ENCODE measurements at places on chromosomes 7 and 10.

DNA sequence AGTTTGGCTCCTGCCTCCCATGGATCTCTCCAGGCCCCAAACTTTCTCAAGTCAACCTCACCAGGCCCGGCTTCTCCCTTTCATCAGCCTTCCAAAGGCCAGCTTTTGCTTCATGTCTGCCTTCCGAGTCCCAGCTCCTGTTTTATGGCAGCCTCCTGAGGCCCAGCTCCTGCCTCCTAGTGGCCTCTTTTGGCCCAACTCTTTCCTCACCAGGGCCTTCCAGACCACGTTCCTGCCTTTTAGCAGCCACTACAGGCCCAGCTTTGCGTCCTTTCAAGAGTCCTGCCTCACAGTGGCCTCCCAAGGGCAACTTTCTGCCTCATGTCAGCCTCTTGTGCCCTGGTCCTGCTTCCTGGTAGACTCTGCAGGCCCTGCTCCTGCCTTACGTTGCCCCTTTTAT lies 15.3 kb upstream of the TMEM248 start:
- no peak for DNase-seq

GRCh38 chr10:24210501-24210900 lies 1.6 kb downstream of the KIAA1217 start:
- DNase-seq = no peak

GRCh38 chr10:77156406-77156879 lies 481.2 kb downstream of the KCNMA1 start:
- no peak for DNase-seq

GRCh38 chr7:111775206-111775605 lies 212.9 kb upstream of the IMMP2L start:
- DNase-seq = no peak

DNA sequence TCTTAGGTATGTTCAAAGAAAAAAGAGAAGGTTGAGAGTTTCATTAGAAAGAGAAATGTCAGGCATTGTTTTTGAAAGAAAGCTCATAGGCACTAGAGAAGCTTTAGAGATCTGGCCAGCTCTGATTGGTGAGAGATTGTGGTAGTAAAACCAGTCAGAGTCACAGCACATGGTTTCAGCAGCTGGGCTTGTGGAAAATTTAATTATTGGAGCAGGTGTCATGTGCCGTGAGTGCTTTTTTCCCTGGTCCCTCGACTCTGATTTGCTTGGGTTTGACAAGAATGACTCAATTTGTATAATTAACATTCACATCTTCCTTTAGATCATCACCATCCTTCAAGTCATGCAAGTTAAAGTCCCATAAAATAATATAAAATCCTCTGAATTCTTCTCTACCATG lies 35.2 kb downstream of the MRPL32 start:
- no peak for DNase-seq

DNA sequence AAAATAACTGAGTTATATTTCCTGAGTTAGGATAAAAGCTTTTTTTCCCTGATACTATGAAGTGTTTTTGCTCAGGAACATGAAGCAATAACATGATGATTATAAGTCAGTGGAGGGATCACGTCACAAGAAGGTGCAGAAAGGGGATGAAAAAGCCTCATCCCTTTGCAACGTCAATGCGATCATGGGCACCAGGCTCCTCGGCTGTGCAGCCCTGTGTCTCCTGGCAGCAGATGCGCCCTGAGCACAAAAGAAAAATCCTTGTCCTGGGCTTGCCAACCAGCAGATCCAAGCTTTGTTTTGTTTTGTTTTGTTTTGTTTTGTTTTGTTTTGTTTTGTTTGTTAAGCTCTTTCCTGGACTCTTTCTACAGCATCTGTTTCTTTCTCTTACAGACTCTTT lies 103.5 kb upstream of the PRSS1 start:
- no peak for DNase-seq

GRCh38 chr7:70615066-70615606 lies 516.8 kb upstream of the GALNT17 start:
- no peak for DNase-seq

- DNase-seq = no peak
These were observed 450.0 kb downstream of the SUGCT start for GRCh38 chr7:40584667-40585433.

- no peak for DNase-seq
These were observed 43.4 kb downstream of the BPGM start for GRCh38 chr7:134690016-134690415.

- no peak for DNase-seq
These were observed 61.2 kb upstream of the NPVF start for GRCh38 chr7:25289518-25289917.

DNA sequence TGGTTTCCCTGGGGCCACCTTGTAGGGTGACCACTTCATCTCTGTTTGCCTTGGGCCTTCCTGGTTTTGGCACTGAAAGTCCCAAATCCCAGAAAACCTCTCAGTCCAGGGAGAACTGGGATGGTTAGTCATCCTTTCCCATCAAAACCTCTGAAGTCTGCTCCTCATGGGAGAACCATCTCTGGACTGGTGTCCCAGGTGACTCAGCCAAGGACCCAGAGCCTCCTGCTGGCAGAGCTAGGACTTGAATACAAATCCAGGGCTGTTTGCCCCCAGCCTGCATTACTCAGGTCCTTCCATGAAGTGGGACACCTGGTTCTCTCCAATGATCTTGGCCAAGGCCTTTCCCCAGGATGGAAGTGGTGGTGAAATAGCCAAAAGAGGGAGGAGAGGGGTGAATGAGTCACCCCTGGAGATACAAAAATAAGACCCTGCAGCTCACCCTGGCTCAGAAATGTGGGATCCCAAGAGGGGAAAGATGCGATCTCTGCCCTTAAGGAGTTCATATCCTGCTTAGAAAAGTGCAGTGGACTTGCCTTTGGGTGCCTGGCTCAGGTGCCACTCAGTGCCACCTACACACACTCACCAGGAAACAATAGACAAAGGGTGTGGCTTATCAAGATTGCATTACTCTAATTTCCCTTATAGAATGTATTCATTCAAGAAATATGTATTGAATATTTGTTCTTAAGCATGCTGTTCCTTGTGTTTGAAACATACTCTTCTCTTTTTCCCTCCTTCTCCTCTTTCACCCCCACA lies 22.0 kb downstream of the ADRA2A start:
- DNase-seq = no peak

DNA sequence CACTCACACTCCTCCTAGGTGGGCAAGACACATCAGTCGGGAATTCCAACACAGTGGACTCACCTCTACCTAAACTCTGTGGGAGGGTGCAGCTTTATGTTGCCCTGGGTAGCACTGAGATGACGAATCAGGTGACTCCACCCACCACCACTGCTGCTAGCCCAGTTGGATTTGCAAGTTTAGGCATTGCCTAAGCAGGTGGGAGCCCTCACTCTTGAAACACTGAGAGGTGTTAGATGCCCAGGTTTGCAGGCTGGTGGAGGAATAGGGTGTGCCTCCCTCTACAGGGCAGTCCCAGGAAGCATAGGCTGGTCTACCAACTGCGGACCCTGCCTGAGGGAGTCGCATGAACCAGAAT lies 708.9 kb downstream of the POM121L12 start:
- no peak for DNase-seq

GRCh38 chr7:5284304-5285281 lies 1.9 kb downstream of the SLC29A4 start:
- DNase-seq = no peak

DNA sequence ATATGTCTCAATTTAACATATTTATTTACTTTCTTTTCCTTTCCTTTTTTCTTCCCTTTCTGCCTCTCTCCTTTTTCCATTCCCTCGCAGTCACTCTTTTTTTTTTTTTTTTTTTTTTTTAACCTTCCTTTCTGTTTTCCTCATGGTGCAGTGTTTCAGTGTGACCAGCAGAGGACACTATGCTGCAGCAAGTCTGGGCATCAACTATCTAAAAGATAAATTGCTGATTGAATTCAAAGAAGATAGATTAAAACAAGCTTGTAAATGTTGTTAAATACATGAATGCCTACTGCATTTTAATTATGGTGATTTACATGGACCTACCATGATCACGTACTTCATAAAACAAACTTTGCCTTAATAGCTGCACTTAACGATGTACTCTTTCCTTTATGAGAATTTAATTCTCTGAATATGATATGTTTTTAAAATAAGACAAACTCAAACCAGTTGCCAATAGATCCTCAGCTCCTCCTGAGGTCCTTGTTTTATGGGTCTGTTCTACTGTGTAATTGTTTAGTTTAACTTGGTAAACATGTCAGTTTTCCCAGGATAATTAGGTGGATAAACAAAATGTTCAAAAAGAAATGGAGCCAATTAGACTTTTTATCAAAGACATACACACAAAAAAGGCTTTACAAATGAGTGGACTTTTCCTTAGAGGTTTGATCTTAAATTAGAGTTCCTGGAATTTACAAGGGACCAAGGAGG lies 101.0 kb upstream of the AGR3 start:
- peak; percentile 2 for DNase-seq

DNA sequence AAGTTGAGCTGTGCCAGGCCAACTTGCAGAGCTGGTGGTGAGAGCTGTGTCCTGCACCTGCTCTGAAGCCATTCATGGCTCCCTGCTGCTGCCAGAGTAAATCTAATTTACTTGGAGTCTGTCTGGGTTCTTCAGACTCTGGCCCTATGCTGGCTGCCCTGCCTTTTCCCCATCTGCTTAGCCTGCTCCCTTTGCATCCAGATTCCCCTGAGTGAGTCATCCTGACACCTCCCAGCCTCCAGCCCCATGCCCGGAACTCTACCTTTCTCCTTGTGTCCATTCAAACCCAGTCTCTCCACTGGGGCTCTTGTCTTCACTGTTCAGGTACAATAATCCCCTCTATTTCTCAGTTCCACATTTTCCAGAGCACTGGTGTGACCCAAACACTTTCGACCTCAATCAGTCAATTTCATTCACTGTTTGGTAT lies 434.4 kb upstream of the ZMIZ1 start:
- no peak for DNase-seq

GRCh38 chr10:107481224-107481623 lies 316.7 kb upstream of the SORCS1 start:
- no peak for DNase-seq

GRCh38 chr10:14476641-14477407 lies 146.1 kb upstream of the FRMD4A start:
- DNase-seq = no peak

GRCh38 chr7:159310457-159311171 lies 165.9 kb upstream of the VIPR2 start:
- DNase-seq = no peak

DNA sequence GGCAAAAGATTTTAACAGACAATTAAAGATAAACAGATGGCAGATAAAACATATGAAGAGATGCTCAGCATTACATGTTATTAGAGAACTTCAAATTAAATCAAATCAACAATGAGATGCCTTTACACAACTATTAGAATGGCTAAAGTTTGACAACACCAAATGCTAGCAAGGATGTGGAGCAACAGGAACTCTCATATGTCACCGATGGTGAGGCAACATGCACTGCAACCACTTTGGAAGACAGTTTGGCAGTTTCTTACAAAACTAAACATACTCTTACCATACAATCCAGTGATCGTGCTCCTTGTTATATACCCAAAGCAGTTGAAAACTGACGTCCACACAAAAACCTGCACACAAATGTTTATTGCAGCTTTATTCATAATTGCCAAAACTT lies 13.7 kb upstream of the ATE1 start:
- DNase-seq = no peak

GRCh38 chr10:99621454-99622251 lies 1.4 kb upstream of the SLC25A28 start:
- DNase-seq = no peak

DNA sequence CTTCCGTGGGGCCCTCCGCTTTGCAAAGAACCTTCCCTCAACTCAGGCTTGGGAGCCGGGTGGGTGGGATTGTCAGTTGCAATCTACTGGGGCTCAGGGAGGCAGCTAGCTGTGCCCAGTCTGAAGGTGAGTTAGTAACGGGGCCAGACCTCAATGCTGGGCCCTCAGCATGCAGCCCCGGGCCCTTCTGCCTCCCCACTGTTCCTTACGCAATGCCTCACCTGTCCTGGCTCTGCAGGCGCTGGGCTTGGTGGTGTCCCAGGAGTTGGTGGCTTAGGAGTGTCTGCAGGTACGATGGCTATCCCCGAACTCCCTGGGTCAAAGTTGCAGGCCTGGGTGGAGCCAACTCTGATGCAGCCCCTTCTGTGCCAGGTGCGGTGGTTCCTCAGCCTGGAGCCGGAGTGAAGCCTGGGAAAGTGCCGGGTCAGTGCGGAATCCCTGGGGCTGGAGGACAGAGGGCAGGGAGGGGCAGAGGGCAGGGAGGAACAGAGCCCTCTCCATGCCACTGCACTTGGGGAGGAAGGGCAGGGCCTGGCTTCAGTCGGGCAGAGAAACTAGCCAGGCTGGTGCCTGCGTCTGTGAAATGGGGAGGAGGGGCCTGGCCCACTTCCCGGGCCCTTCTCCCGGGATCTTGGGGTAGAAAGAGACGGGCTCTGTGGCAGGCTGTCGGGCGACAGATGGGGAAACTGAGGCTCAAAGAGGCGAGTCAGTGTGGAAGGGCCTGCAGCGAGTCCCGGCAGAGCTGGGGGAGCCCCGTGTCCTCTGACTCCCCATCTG lies 15.0 kb downstream of the ELN start:
- DNase-seq = no peak

GRCh38 chr7:94392393-94392786 lies 2.3 kb upstream of the COL1A2 start:
- no peak for DNase-seq

DNA sequence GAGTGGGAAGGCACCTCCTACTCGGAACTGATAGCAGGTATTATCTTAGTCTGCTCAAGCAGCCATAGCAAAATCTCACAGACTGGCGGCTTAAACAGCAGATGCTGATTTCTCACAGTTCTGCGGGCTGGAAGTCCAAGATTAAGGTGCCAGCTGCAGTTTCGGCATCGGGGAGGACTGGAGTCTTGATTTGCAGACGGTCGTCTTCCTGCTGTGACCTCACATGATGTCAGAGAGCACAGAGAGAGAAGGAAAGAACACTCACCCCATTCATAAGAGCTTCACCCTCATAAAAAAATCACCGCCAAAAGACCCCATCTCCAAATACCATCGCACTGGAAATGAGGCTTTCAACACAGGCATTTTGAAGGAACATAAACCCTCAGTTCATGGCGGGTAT lies 216.5 kb upstream of the PITRM1 start:
- DNase-seq = no peak

DNA sequence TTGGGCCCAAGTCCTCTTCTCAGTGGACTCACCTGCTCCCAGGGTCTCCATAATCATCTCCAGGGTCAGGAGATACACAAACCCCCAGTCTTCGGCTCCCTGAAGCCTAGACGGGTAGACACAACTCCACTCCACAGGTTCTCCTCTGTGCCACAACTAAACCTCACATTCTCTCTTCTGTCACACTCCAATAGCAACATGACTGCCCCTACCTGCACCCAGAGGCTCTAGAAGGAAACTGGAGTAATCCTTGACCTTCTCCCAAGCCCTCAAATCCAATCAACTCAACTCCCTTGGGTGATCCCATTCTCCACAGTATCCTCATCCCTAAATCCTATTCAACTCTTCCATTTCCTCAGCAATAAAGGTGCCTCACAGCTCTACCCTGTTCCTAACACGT lies 16.2 kb downstream of the HNRNPF start:
- no peak for DNase-seq
